SHP77 treated with DMSO at 0.1 percent for 48 hours (cell line): ENCODE measurements at places on chromosomes 6 and 20.

GRCh38 chr20:33868595-33868994 lies 57.4 kb downstream of the CHMP4B start:
- DNase-seq = no peak

- no peak for DNase-seq
These were observed 126.8 kb downstream of the IPCEF1 start for GRCh38 chr6:154229786-154230185.

DNA sequence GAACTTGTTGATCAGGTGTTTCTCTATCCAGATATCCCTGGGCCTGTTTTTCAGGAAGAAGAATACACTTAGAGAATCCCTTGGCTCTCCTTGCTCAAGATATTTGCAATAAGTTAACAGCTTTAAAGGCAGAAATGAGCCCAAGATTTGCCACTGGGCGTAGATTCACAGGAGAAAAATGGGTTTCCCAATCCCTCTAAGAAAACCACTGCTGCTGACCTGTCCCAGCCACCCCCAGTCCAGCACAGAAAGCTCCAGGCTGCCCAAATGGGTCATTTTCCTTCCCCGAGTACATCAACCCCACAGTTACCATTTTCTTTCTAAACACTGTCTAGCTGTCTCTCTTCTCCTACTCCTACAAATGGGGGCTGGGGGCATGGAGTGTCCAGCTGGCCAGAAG lies 67.3 kb downstream of the ANKRD60 start:
- no peak for DNase-seq

GRCh38 chr20:17786221-17786718 lies 86.5 kb downstream of the BANF2 start:
- DNase-seq = no peak

GRCh38 chr6:25085756-25086155 lies 150.0 kb upstream of the RIPOR2 start:
- DNase-seq = no peak

DNA sequence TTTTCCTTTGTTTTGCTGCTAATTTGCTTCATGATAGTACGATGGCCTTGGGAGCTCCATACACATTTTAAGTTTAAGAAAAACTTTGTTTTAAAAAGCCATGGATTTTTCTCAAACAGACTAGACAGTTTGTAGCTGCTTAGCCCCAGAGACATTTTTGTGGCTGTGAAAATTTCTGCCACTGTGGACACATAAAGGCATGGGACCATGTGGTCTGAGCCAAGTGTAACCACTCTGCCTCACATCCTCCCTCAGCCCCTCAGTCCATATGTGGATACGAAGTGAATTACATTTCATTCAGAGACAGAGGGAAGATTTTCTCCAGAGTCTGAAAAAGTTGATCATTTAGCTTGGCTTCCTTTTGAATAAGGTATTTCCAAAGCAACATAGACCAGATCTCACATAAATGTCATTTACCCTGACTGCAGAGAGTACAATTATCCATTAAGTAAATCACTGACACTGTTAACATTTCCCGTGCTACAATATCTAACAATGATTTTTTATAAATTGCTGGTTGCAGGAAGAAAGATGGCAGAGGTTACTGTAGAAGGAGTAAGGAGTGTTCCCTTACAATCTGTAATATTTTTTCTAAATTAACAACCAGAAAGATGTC lies 87.4 kb downstream of the GJA1 start:
- DNase-seq = no peak

- no peak for DNase-seq
These were observed 184.9 kb downstream of the GPX5 start for GRCh38 chr6:28710466-28711191.

DNA sequence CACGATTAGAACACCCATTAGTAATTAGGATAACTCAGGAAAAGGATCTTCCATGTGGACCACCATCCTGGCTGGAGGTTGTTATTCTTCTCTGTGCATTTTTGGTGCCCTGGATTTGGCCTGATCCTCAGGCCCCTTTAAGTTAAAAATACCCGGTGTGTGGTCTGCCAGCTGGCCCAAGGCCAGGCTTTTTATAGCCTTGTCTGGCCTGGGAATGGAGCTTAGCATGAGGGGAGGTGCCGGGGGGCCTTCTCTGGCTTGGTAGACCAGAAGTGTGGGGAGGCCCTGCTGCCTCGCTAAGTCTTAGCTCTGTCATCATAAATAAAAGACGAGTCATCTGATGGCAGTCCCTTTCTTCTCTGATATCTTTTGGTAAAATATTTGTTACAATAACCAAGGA lies 71.4 kb downstream of the ARID1B start:
- peak; percentile 15 for DNase-seq

DNA sequence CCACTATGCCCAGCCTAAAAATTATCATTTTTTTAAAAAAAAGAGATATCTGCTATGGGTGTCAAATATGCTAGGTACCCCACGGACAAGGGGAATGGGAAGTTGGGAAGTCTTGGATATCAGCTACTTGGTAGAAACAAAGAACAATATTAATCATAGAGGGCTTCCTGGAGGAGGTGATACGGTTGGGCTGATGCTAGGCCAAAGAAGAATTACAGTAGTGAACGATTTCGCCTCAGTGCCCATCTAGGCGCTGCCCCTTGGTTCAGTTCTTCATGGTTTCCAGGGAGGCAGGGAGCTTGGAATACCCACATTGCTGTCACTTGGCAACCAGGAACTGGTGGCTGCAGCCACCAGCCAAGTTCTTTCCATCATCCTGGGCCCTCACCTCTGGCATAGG lies 5.5 kb upstream of the PSMF1 start:
- no peak for DNase-seq

- DNase-seq = no peak
These were observed 88.9 kb upstream of the FOXQ1 start for GRCh38 chr6:1222728-1223595.

DNA sequence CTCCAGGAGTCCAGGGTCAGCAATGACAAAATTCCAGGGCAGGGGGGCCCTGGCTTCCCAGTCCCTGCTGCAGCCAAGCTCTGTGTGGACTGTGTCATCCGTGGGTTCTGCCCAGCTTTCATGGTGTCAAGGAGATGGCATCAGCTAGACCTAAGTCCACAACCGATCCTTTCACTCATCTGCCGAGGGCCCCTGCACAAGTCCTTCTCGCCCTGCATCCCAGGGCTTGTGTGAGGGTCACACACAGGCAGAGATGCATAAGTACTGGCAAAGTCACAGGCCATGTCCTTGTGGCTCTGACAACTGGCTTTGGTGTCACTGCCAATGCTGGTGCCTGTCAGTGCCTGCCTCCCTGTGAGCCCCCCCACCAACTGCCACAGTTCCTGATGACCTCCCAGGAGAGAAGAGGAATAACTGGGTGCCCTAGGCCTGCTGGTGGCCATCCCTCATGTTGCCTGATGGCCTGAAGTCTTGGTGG lies 181.4 kb upstream of the CST7 start:
- no peak for DNase-seq

DNA sequence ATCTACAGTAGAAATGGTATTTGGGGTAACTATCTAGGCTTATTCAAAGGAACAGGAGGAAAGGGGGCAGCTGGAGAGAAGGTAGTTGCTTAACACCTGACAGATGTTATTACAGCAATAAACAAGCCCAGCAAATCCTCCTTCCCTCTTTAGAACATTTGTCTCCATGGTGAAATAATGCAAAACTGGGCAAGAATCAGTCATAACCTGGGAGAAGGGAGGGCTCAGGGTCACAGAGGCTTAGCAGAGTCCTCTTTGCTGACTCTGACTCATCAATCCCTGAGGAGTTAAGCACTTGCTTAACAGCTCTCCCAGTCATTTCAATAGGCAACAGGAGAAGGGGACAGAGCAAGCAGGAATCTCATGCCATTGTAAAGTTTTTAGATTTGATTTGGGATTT lies 230.3 kb downstream of the IBTK start:
- DNase-seq = no peak

DNA sequence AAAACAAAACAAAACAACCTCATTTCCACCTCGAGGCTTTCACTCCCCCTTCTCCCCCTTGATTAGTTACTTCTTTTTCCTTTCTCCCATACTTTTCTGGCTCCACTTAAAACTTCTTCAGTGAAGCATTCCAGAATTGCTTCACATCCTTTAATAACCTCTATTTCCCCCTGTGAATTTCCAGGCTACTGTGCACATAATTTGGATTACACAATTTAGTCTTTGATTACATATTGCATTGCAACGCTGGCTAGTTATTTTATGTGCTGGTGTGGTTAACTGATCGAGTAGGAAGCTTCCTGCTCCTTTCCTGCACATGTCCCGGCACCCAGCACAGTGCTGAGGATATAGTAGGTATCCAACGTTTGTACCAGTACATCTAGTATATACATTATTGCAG lies 28.1 kb upstream of the EEF1E1 start:
- DNase-seq = no peak

DNA sequence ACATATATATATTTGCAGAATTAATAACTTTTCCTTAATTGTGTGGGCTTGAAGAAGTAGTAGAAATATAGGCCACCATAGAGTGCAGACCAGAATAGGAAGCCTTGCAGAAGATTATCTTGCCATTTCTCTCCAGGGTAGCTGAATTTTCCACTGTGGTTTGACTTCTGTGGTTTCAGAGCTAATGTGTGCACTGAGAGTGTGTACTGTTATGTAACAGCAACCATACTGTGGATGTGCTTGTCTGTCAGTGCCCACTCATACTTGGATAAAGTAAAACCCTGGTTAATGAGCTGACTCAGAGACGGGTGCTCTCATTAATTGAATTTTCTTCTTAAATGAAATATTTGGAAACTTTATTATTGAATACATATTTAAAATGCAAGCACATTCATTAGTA lies 57.2 kb downstream of the CEP43 start:
- DNase-seq = no peak

- peak; percentile 82 for DNase-seq
These were observed 7.4 kb upstream of the SLC12A5 start for GRCh38 chr20:46021361-46022359.

- no peak for DNase-seq
These were observed 15.0 kb upstream of the MYMX start for GRCh38 chr6:44201638-44202303.

- DNase-seq = no peak
These were observed 75.2 kb downstream of the STXBP5 start for GRCh38 chr6:147279427-147279826.

GRCh38 chr20:4227085-4227821 lies 211.9 kb upstream of the RNF24 start:
- DNase-seq = no peak

DNA sequence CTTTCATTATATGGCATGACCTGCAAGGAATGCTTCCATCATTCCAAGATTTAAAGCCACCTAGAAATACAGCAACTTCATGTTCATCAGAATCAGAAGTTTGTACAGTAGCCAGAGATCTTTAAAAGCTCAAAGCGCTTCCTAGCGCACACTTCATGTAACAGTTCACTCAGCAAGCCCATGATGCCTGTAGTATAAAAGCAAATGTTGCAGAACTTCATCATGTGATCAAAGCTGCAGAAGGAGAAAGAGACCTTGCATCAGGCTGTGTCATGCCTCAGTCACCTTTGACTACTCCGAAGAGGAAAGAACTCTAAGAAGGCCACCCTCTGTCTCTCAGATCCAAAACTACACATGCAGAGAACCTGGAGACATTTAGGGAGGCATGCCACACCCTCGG lies 78.5 kb downstream of the AGPAT4 start:
- no peak for DNase-seq

DNA sequence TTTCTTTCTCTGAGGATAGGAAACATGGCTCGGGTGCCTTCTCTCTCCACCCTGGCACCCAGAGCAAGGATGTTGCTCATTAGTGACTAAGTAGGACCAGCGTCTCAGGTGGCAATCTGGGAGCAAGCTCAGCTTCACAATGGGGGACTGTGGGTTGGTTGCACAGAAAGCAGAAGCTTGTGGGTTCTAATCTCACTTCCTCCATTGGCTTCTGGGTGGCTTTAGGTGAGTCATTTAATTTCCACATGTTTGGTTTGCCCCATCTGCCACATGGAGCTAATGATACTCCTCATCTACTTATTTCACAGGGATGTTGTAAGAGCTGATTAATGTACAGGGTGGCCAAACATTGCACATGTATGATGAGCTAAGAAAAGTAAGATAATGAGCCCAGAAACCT lies 54.8 kb upstream of the AKIRIN2 start:
- no peak for DNase-seq

- no peak for DNase-seq
These were observed 11.9 kb downstream of the PRR18 start for GRCh38 chr6:166296035-166296883.

GRCh38 chr6:34350137-34350933 lies 42.1 kb downstream of the NUDT3 start:
- no peak for DNase-seq

GRCh38 chr6:27190126-27190525 lies 57.4 kb upstream of the PRSS16 start:
- DNase-seq = no peak

DNA sequence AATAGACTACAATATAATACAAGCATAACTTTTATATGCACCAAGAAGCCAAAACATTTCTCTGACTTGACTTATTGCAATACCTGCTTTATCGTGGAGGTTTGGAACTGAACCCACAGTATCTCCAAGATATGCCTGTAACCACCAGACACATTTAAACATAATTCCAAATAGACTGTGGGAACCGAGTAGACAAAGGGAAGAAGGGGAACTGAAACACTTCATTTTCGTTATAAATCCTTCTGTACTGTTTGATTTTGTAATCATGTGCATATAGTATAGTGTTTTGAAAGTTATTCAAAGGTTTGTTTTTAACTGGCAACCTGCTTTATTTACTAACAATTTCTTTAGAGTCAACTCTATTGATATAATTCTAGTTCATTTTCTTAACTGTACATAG lies 154.9 kb upstream of the BEND6 start:
- DNase-seq = no peak

- no peak for DNase-seq
These were observed 8.0 kb downstream of the PRDM13 start for GRCh38 chr6:99614430-99615186.

DNA sequence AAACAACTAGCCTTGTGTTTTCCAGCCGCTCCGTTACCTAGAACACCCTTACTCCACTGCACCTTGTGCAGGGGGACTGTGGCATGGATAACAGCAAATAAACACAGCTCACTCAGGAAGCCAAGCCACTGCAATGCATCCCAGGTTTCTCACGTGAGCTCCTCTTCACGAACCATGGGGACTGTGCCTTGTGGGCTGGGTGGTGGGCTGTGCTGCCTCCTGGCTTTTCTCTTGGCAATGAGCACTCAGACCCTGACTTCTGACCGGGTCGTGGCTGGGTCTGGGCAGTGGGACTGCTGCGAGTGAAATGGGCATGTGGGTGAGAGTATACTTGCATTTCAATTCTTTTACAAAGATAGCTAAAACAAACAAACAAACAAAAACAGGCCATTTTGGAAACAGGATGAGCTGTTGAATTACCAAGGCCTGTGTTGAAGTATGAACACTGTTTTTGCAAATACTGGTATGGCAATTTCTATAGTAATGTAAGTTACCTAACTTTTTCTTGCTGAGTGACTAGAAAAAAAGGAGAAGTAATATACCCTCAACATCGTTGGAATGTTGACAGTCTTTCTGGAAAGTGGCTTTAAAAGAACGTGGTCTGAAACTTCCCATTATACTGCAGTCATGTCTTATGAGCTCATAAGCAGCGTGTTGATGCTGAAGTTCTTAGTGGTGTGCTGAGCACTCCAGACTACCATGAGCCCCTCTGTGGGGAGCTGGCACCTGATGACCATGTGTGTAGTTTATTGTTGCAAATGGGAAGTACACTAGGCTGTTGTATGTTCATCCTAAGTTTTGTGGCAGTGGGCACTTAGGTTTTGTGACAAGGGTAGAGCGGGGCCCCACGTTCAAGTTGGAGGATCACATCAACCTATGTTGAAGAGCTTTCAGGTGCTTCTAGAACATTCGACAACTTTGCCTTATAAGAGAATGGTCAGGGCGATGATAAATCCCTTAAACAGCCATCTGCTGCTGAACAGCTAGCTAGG lies 120.4 kb downstream of the ARMC2 start:
- no peak for DNase-seq

- DNase-seq = no peak
These were observed 297.7 kb upstream of the SASH1 start for GRCh38 chr6:148044921-148045320.
